ENCODE measurements at places on chromosomes 4 and X.

- DNase-seq = peak; percentile 8
Measured at GRCh38 chrX:103343105-103343504, 13.1 kb downstream of the TCEAL7 start.

- DNase-seq = peak; percentile 63
Measured at GRCh38 chrX:153953342-153953830, 8.9 kb upstream of the RENBP start.

DNA sequence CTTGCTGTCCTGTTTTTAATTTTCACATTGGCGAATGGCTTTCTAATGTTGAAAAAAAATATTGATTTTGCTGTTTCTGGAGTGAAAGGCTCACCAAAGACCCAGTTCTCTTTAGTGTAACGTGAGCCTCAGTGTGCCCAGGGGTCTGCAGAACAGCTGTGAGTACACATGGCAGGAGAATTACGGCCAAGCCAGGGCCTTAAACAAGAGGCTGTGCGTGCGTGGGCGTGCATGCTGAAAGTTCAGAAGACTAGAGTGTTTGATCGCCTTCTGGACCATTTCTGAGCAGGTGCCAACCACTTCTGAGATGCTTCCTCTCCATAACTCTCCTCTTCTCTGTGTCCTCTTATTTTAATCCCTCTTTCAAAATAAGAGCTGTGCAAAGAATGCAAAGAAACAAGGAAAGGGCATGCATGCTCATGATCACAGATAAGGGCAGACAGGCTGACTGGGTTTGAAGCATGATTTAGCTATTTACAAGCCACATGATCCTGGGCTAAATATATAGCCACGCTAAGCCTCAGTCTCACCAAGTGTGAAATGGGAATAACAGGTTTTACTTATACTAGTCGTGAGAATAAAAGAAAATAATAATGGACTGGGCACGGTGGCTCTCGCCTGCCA, 9.9 kb downstream of the PHEX start:
- DNase-seq = no peak

DNA sequence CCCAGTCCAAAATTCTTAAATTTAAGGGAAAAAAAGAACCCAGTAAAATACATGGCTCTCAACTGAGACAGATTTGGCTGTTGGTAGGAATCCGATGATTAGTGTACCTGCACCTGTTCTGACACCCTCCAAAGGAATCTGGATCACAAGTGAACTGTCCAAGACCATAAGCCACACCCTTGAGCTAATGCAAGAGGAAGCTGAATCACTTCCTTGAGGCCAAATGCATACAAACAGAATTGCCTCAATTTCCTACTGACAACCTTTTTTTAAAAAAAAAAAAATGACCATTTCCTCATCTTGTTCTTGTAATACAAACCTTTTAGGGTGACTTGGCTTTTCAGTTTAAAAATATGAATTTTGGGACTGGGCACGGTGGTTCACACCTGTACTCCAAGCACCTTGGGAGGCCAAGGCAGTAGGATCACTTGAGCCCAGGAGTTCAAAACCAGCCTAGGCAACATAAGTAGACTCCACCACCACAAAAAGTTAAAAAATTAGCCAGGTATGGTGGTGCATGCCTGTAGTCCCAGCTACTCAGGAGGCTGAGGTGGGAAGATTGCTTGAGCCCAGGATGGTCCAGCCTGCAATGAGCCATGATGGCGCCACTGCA, 10.7 kb upstream of the FBXL5 start:
- DNase-seq = no peak

Measured in activated CD4-positive, alpha-beta T cell treated with anti-CD3 and anti-CD28 coated beads for 1 hour (primary cell).